ENCODE measurements at places on chromosomes 12 and 14. TPM values are rescaled to one million over a fixed set of nuclear protein-coding genes. Genes with fewer than 3 reads are reported as not detected.

Gene ANKRD9
- 11.8 TPM for total RNA-seq

Gene TAS2R9
- total RNA-seq = not detected

Gene TOMM20L
- total RNA-seq = not detected

Gene TESPA1
- total RNA-seq = 80.5 TPM

Gene PMEL
- 0.50 TPM for total RNA-seq

Gene SYCP3
- total RNA-seq = 0.91 TPM

Gene SLC6A13
- 0.34 TPM for total RNA-seq

Gene TTC5
- total RNA-seq = 32.4 TPM

Gene SLC17A8
- not detected for total RNA-seq

Gene TAS2R42
- total RNA-seq = not detected

All from activated CD8-positive, alpha-beta memory T cell treated with anti-CD3 and anti-CD28 coated beads for 36 hours (primary cell).